Activated CD4-positive, alpha-beta T cell treated with anti-CD3 and anti-CD28 coated beads, Interleukin-2, amount 10 ng/mL, durations not matched to agents 7 days and 5 days (primary cell): ENCODE measurements at places on chromosomes 3 and 15.

DNA sequence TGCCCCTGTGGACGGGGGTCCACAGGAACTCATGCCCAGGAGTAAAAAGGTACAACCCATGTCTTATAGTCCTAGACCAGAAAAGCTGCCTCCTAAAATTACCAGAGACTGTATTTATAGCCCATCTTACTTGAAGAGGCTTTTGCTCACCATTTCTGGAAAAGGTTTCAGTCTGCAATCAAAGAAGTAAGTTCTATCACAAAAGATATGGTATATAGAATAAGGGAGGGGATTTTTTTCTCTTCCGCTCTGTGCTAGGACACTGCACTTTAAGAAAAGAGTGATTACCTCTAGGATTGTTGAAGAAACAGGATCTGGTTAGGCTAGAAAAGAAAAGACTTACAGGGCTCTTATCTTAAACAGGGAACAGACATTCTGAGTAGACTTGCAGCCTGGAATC lies 2.6 kb downstream of the SSUH2 start:
- no peak for DNase-seq

DNA sequence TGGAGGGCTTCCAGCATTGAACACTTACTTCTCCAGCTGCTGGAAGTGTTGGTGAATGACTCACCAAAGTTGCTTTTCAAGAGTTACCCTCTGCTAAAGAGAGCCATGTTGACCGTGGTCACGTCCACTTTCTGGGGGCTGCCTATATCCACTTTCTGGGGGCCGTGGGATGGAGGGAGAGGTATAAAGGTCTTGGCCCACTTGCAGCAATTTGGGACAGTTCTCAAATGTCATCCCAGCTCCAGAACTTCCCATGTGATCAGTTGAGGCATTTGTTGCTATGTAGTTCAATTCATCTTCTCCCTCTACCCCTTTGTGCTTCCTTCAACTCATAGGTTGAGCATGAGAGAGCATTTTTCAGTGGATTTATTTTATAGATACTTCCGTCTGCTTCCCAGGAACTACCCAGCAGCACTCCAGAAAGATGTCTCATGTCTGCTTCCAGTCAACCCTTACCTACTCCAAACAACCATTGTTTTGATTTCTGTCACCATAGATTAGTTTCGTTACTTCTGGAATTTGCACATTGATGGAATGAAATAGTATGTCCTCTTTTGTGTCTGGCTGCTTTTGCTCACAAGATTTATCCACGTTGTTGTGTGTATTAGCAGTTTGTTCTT lies 130.6 kb downstream of the TCF12 start:
- DNase-seq, result no peak

DNA sequence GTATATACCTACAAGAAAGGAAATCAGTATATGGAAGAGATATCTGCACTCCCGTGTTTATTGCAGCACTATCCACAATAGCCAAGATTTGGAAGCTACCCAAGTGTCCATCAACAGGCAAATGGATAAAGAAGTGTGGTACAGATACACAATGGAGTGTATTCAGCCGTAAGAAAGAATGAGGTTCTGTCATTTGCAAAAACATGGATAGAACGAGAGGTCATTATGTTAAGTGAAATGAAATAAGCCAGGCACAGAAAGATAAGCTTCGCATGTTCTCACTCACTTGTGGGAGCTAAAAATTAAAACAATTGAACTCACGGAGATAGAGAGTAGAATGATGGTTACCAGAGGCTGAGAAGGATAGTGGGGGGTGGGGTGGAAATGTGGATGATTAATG lies 53.1 kb downstream of the FAM81A start:
- DNase-seq, result no peak

DNA sequence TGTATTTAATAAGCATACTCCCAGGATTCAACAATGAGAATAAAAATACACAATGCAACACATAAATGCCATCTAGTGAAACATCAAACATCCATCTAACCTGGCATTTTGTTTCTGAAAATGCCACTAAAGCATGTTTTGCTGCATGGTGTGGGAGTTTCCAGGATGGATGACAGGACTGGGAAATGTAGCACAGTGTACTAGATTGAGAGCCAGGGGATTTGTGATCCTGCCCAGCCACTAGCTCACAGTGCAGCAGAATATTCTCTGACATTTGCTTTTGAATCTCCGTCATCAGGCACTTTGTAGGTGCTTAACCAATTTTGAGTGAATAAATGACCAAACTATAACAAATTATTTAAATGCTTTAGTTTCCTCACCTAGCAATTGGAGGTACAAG lies 404.8 kb downstream of the GAP43 start:
- no peak for DNase-seq

DNA sequence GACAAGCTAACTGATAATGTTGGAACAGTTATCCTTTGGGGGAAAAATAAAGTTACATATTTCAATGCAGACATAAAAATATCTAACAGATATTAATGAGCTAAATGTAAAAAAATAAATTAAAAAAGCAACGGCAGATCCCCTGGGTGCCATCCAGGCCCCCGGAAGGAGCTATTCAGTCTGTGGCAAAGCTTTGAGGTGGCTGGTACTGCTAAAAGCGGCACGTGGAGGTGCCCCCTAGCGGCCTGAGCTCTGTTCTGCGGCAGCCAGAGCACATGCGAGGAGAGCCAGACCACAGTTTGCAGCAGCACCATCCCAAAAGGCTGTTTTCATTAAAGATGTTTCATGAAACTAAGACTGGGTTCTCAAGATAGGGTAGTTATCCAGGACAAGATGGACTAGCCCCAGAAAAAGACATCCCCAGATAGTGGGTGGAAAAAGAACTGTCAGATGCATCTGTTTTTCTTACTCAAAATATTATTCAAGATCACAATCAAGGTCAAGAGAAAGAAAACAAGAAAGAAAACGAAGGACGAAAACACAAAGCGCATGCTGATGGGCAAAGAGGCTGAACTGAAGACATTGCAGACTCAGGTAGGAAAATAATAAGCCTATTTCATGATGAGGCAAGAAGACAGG lies 18.7 kb downstream of the AP3S2 start:
- peak; percentile 85 for DNase-seq

- DNase-seq, result no peak
Measured at GRCh38 chr3:127153506-127153815, 39.5 kb upstream of the PRR23E start.

DNA sequence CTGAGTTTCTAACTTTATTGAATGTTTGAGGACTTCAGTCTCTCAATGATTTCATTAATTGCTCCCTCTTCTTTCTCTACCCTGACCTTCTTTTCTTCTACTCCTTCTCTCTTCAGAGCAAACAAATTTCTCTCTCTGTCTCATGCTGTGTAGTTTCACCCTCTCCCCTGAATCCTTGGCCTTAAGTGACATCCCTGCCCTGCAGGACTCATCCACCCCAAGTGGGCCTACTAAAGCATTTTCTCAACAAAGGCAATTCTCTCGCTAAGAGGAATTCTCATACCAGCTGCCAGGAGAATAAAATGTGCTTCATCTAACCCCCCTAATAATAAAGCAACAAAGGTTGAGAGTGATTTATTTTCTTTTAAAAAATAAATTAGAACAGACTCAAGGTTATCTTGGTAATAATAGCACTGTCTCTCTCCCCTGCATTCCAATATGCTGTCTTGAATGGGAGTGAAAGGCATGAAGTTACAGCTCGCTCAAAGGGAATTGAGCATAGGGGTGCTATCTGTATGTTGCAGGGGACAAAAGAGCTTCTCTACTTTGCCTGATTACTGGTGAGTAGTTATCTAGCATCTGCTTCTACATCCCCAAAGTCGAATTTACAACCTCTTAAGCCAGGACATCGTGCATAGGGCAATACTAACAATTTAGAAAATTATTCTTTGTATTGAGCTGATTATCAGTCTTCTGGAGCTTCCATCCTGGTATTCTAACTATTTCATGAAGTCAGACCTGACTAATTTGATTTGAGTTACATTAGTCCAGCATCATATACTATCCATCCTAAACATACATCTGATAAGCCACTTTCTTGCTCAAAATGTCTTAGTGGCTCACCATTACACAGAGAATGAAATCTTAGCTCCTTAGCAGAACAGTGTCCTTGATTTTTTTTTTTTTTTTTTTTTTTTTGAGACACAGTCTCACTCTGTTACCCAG lies 76.9 kb upstream of the DNAJC19 start:
- no peak for DNase-seq

- peak; percentile 16 for DNase-seq
Measured at GRCh38 chr15:68843425-68844311, 23.0 kb upstream of the ANP32A start.

GRCh38 chr15:77475001-77475400 lies 54.3 kb downstream of the HMG20A start:
- DNase-seq, result no peak

DNA sequence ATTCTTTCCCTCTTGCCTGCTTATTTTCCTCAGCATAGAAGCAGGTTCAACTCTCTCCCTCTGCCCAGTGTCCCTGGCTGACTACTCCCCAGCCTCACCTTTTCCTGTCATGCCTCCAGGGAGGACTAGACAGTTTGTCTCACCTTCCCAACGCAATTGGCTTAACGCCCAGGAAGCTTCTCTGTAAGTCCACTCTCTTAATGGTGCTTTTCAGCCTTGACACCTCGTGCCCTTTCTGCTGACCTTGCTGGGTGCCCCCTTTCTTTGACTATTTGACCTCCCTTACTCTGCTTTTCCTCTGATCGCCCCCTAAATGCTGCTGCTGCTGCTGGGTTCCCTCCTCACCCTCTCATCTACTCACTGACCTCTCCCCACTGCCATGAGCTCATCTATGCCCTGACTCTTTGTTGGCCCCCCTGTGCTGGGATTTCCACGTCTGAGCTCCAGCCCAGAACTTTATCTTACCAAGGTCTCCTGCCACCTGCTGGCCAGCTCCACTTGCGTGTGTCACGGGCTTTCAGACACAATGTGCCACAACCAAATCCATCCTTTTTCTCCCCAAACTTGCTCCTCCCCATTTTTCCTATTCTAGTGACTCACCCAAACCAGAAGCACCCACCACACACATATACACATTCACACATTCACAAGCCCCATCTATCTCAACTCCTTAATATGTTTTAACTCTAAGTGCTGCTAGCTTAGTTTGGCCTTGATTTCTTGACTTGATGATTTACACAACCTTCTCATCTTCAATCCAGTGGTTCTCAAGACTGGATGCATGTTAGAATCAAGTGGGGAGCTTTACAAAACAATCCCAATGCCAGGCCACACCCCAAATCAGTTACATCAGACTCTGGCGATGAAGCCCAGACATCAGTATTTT lies 16.6 kb downstream of the EPB42 start:
- DNase-seq, result peak; percentile 60

DNA sequence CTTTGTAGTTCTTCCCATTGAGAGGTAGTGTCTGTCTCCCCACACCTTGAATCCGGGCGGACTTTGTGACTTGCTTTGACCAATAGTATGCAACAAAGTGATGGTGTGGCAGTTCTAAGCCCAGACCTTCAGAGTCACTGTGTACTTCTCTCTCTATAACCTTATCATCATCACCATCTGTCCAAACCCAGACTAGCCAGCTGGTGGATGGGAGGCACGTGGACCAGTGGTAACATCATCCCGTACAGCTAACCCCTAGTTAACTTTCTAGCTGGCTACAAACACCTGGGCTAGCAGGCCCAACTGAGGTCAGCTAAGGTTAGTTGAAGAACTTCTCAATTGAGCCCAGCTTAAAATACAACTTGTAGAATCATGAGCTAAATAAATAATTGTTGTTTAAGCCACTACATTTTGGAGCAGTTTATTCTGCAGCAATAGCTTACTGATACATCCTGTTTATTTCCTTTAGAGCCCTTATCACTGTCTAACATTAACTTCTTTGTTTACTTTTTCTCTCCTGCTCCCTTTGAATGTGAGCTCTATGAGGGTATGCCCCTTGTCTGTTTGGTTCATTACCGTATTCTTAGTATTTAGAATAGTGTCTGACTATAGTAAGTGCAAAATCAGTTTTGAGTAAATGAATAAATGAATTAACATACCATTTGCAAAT lies 11.5 kb upstream of the CCR9 start:
- DNase-seq, result no peak

DNA sequence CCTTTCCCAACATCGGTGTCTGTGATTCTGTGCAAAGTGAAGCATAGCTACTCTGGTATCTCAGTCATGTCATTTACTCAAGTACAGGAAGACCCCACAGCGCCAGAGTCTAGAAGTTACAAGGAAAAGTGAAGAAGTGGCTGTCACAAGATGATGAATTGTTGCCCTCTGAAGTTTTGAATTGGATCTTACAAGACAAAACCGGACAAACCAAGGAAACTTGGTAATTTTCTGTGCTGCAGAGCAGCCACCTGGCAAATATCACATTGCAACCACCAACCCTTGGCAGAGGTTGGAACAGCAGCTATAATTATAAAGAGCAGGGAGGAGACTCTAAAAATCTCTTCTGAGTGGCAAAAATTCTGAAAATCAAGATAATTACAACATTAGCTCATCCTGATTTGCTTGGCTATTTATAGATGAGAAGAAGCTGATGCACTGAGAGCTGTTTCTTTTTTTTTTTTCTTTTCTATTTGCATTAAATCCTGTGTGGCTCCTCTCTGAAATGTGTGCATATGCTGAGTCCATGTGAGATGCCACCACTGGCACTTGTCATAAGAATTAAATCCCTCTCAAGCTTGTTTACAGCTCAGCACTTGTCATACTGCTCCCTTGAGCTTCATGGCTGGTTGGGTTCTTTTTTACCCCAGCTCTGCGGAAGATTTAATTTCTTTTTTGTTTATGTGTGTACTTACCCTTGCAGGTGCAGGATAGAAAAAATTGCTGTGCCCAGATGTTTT lies 68.0 kb upstream of the MNS1 start:
- DNase-seq, result no peak

- no peak for DNase-seq
Measured at GRCh38 chr15:90259524-90259923, 5.9 kb upstream of the NGRN start.

DNA sequence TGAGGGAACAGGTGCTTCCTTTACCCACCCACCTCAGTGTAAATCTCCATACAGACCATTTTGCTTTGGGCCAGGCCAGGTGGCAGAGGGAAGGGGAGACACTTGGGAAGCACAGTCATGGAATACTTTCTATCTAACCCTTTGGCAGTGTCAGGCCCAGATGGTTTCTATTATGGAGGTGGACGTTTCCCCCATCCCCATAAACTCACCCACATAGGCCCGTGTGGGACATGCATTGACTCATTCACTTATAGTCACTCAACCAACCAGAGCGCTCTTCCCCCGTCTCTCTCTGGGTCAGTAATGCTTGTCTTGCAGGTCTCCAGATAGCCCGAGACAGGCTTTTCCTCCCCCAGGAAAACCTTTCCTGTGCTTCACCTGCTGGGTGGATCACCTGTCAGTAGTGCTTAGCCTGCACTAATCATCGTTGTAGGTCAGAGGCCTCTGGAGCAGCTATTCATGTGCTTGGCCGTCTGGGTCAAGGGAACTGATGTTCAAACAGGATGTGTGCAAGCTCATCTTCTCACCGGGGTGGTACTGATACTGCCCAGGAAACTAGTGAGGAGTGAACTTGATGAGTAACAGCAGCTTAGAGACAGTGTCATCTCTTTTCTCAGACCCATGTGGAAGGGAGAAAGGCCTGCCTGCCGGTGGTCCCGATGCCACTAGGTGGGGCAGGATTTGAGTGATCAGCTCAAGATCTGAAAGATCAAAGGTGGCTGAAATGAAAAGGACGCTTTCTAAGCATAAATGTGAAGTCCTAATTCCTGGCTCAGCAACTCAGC lies 67.1 kb downstream of the CEMIP start:
- DNase-seq, result no peak

- no peak for DNase-seq
Measured at GRCh38 chr3:71266875-71267274, 316.7 kb downstream of the FOXP1 start.

GRCh38 chr3:99543796-99544195 lies 94.6 kb upstream of the COL8A1 start:
- DNase-seq, result no peak
